H54 (cell line): ENCODE measurements at places on chromosomes 1 and 21.

DNA sequence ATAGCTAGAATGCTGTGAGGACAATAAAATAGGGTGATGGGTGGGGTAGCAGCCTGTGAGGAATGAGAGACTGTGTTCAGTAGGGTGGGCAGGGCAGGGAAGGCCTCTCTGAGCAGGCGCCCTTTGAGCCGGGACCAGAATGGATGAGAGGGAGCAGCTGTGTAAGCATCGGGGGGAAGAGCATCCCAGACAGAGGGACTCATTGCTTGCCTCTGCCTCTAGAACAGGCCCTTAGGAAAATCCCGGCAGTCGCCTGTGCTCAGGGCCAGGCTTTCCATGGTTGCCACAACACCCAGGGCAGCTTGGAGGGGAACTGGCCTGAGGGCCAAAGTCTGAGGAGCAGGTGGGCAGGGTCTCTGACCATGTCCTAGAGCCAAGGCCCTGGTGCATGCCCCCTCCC is 774 bp downstream of the SLC2A7 start:
- no peak for DNase-seq

- no peak for DNase-seq
These were observed 29.6 kb downstream of the UBE2G2 start for GRCh38 chr21:44771896-44772525.

DNA sequence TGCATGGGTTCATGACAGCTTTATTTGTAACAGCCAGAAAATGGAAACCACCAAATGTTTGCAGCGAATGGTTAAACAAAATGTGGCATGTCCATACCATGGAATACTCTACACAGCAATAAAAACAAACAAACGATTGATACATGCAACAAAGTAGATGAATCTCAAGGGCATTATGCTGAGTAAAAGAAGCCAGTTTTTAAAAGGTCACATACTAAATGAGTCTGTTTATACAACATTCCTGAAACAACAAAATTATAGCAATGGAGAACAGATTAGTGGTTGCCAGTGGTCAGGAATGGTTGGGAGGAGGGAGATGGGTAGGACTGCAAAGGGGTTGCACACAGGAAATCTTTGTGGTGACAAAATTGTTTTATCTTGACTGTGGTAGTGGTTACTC is 202.4 kb upstream of the UBE2U start:
- no peak for DNase-seq

DNA sequence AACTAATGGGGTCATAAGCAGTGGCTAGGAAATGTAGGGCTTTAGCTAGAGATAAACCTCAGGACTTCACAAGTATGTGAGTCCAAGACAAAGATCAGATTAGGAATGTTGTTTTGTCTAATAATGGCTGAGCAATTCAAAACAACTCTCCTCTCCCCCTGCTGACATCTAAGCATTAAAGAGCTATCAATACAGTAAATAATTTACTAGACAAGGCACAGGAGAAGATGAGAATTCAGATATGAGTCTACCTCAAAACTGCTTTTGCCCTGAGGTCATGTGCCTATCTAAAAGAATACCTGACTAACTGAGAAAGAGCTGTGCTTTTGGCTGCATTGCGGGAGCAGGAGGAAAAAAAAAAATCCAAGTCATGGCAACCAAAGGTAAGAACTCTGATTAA is 86.8 kb downstream of the SPATA17 start:
- no peak for DNase-seq

- DNase-seq = no peak
These were observed 2.3 kb upstream of the CELA2A start for GRCh38 chr1:15454256-15454655.

GRCh38 chr1:107352850-107353249 is 212.0 kb downstream of the NTNG1 start:
- DNase-seq = no peak

DNA sequence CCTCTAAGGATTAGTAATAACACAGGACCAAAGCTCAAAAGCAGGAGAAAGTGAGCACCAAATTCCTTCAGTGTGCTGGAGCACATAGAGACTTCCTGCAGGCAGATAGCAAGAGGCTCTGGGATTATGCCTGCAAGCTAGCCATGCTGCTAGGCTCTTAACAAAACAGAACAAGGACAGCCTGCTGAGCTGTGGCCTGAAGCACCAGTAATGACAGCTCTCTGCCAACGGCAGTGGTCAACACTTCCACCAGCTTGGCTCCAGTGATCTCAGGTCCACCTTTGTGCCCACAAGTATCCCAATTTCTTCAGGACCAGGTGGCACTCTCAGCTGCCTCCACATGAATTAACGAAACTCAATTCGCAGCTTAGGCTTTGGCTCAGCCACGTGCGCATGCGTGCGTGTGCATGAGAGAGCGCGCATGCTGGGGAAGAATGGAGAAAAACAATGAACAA is 64.2 kb downstream of the SLC45A1 start:
- DNase-seq = no peak

GRCh38 chr1:233859446-233859845 is 45.0 kb upstream of the SLC35F3 start:
- DNase-seq = no peak

GRCh38 chr1:178749581-178750166 is 24.6 kb downstream of the RALGPS2 start:
- no peak for DNase-seq

DNA sequence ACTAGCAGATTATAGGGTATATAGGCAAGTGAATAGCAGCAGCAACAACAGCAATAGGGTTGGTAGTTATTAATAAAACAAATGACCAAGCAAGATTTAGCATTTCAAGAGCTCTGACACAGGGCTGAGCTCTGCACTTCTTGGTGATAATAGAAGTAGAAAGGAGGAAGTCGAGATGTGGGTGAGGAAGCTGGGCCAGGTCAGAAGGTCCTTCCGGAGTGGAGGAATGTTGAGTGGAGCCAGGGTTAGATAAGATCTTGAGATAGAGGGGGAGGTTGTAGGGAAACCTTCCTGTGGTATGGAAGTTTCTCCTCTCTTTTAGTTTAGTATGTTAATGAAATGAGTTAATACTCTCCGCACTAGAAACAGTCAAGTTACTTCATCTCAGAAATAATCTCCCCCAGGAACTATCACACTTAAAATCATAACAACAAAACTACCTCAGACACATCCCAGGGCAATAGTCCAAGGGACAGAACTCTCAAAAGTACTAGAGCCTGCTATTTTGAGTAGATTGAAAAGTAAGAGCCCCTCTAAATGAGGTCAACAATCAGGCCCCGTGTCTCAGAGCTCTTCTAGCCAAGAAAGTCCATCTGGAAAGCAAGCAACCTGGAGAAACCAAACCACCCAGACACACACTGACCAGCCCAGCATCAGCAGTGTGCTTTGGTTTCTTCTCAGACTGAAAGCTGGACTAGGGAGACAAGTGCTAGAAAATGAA is 45.4 kb upstream of the ATP1B1 start:
- no peak for DNase-seq

DNA sequence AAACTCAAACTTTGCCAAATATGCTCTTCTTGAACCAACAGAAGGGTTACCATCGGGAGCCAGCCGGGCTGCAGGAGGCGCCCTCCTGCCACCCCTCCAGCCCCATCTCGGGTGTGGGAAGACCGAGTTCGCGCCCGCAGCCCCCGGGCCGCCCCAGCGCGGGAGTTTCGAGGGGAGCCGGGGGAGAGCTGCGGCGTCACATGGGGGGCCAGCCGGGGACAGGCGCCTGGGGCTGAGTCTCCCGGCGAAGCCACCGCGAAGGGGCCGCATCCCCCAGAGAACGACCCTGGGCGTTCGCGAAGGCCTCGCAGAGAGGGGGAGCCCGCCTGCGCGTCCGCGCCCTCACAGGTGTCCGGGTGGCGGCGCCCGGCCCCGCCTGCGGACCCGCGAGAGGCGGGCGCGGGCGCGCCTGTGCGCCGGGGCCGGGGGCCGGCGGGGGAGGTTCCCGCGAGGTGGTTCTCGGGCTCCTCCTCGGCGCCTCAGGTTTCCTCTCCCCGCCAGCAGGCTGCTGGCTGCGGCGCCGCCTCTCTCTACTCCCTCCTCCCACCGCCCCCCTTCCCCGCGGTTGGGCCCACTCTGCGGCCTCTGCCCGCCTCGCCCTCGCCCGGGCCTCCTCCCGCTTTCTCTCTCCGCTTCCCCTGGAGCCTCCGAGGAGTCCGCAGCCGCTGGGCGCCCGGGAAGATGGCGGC is at the start of gene RAVER2:
TSS of gene RAVER2 (plus strand) at position 584 of the 689 bp plus-strand sequence. CDS start at position 682, 98 bp downstream.
- peak; percentile 68 for DNase-seq

DNA sequence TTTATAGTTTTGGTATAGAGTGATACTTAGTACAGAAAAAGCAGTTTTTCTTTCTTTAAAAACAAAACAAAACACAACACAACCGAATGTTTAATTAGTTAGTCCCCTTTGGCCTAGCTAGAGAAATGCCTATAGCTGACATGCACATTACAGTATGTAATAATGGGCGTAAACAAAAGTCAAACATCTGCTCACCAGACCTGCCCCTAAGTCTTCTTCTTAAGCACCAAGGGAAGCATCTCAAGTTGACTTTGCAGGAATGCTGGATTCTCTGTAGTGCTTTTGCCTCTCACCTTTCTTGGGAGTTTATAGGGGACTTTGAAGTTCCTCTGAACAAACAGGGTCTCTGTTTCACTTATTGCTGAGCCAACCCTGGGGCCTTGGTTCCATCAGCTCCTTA is 143.7 kb downstream of the TM2D1 start:
- no peak for DNase-seq

GRCh38 chr1:213998785-213999184 is 11.0 kb downstream of the PROX1 start:
- DNase-seq = no peak

DNA sequence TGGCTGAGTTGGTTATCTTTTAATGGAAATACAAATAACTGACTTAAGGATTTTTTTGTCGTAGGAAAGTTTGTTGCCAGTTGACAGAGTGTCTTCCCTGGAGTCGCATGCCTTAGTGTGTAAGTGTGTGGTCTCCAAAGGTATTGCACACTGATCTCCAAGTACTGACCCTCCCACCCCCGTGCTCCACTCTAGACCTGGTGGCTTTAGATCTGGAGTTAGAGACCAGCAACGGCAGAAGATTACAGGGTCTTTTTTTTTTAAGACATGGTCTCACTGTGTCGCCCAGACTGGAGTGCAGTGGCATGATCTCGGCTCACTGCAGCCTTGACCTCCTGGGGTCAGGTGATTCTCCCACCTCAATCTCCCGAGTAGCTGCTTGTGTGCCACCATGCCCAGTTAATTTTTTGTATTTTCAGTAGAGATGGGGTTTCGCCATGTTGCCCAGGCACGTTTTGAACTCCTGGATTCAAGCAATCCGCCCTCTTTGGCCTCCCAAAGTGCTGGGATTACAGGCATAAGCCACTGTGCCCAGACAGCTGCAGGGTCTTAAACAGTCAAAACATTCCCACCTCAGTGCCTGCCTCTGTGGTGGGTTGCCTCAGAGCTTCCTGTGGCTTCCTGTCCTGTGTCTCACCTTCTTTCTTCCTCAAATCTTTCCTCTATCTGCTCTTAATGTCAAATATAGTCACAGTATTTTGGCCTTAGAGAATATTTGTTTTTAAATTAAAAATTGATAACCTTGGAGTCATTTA is 6.9 kb downstream of the TRAPPC10 start:
- no peak for DNase-seq

- no peak for DNase-seq
These were observed 4.2 kb downstream of the TFAP2E start for GRCh38 chr1:35577071-35577998.

DNA sequence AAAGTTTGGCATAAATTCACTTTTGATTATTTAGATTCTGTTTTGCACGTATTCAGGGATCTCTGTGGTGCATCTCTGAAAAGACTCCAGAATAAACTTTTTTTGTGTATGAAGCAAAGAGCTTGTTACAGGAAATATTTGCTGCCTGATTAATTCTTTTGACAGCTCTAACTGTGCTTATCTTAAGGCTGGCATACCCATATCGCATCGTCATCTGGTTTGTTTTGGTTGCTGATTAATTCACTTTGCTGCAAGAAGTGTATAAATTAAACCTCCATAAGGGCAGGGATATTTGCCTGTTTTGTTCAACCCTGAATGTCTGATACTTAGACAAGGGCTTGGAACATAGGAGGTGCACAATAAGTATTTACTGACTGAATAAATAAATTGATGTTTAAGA is 17.5 kb upstream of the DUSP10 start:
- DNase-seq = no peak

GRCh38 chr1:109216662-109217061 is 2.9 kb downstream of the SARS1 start:
- DNase-seq = no peak

DNA sequence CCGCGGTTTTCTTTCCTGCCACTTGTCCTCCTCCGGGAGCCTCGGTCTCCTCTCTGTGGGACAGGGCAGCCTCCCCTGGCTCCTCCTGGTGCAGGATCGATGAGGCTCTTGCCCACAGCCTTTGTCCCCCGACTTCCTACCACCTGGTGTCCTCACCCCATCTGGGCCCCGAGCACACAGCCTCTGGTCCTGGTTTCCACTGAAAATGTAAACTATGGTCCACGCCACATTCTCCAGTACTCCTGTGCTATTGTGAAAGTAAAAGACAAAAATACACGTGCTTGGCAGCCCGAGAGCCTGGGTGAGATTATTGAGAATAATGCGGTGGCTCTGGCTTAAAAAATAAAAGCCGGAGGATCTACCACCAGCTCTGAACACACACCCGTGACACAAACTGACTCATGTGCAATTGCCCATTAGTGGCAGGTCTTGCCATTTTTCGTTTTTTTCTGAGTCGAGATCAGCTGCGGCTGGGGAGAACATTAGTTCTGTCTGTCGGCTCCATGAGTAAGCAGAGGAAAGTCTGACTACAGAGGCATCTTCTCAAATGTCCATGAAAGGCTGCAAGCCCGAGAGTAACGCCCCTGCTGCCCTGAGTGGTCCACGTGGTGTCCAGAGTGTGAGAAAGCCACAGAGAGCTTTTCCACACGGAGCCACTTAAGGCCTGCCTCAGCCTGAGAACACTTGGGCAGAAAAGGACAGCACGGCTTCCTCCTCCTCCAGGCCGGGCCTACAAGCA is 5.7 kb upstream of the COL6A2 start:
- DNase-seq = peak; percentile 56

DNA sequence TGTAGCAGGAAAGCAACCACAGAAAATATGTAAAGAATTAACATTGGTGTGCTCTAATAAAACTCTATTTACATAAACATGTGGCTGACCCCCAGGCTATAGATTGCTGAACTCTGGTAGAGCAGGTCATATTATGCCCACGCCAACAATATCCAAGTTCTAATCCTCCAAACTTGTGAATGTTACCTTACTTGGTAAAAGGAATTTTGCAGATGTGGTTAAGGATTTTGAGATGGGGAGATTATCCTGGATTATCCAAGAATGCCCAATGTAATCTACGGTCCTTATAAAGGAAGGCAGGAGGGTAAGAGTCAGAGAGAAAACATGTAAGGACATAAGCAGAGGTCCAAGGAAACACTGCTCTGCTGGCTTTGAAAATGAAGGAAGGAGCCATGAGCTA is 201.0 kb downstream of the USH2A start:
- DNase-seq = no peak
